A549 treated with CORT108297 at 1 μM for 4 hours (cell line): ENCODE measurements at places on chromosomes 4 and X. TPM values are rescaled to one million over a fixed set of nuclear protein-coding genes. Genes with fewer than 3 reads are reported as not detected.

EFHC2 gene
- 0.17 to 0.29 TPM (median 0.21 TPM) in 5 replicates for total RNA-seq

TMEM156 gene
- total RNA-seq: 19.5 to 26.3 TPM (median 22.8 TPM) in 5 replicates

FREM3 gene
- not detected in 5 replicates for total RNA-seq

P2RY4 gene
- total RNA-seq: not detected in 5 replicates

RAB41 gene
- total RNA-seq: not detected in 5 replicates

PAGE5 gene
- not detected in 5 replicates for total RNA-seq

LIMCH1 gene
- 33.6 to 45.9 TPM (median 38.6 TPM) in 5 replicates for total RNA-seq

GPR82 gene
- not detected in 5 replicates for total RNA-seq

OGT gene
- total RNA-seq: 30.0 to 46.7 TPM (median 44.1 TPM) in 5 replicates

PRKX gene
- 17.3 to 24.0 TPM (median 20.4 TPM) in 5 replicates for total RNA-seq

PRRG3 gene
- total RNA-seq: not detected in 5 replicates

HELT gene
- total RNA-seq: not detected in 5 replicates

TMEM144 gene
- 3.0 to 4.7 TPM (median 3.5 TPM) in 5 replicates for total RNA-seq
